NCI-H1048 (cell line): ENCODE measurements at places on chromosomes 5 and 9.

DNA sequence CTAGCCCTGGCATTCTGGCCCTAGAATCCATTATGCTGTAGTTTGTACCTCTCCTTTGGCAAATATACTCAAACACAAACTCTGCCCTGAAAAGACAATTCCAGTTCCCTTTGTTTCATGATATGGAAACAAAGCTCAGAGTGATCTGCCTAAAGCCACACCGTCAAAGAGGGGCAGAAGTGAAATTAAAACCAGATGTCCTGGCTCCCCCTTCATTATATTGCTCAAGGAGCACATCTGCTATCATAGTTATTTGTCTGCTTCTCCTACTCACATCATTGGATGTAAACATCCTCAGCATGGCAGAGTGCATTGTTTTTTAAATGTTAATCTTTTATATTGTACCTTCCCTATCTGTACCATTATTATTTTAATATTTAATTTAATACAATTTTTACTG, 266.7 kb upstream of the SMARCA2 start:
- no peak for DNase-seq

GRCh38 chr5:94240596-94240992, 377.8 kb downstream of the KIAA0825 start:
- no peak for DNase-seq

GRCh38 chr9:135030566-135031226, 56.8 kb upstream of the OLFM1 start:
- DNase-seq = no peak

DNA sequence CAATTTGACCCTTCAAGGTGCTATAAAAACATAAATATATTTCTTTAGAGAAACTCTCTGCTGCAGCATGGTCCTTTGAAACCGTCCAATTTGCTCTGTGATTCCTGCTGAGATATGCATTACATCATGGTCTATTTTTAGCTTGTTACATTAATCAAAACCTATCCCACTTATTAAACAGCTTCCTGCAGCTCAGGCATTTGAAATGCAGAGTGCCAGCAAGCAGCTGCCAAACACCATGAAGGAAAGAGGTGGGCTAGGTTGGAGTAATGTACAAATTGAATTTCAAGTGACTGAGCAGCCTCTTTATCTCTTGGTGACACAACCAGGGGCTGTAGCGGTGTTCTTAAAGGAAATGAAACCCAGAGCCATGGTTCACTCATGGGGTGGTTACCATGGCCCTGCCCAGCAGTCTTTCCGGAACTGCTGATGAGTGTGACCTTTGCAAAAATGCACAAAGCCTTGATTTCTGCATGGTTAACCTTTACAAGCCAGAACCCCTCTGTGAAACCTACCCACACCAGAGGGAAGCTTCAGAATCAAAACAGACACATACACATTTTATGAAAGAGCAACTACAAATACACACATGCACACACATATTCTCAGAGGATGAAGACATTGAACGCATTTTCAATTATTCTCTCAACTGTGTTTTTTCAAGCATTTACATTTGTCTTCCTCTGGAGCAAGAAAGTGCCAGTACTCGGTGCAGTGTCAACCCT, 155.8 kb upstream of the ZNF608 start:
- no peak for DNase-seq

DNA sequence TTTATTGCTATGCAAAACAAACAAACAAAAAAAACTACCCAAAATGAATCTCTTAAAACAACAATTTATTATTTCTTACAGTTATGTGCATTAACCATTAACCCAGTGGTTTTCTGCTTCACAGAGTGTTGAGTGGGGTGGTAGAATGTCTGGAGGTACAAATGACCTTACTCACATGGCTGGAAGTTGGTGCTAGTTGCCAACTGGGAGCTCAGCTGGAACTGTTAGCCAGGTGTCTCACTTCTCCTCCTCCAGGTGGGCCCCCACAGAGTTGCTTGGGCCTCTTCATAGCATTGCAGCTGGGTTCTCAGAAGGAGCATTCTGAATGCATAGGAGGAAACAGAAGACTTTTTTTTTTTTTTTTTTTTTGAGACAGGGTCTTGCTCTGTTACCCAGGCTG, 10.5 kb upstream of the B4GALT1 start:
- DNase-seq = no peak

DNA sequence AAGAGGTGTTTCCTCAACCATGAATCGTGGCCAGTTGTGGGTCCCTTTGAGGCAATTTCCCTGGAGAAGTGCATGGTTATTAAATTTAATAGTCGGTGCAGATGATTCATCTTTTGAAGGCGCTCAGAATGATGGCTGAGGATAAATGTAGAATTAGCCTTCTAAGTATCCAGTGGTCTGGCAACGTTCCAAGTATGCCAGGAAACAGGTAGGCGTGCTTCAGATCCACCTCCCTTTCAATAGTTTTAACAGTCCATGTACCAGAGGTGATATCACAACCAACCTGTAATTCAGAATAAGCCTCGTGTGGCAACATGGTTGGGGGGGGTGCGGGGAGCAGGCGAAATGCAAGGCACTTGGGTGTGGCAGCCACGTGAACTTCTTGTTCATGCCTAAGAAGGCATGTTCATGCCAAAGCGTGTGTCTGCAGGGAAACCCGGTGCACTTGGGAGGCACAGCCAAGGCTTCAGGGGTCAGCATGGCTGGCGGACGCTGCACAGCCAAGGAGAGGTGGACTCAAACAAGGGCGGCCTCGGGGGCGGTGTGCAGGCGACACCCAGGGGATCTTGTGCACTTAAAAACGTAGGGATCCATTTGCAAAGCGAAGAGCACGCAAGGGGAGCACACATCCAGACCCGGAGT, 5.2 kb upstream of the NKD2 start:
- peak; percentile 19 for DNase-seq

DNA sequence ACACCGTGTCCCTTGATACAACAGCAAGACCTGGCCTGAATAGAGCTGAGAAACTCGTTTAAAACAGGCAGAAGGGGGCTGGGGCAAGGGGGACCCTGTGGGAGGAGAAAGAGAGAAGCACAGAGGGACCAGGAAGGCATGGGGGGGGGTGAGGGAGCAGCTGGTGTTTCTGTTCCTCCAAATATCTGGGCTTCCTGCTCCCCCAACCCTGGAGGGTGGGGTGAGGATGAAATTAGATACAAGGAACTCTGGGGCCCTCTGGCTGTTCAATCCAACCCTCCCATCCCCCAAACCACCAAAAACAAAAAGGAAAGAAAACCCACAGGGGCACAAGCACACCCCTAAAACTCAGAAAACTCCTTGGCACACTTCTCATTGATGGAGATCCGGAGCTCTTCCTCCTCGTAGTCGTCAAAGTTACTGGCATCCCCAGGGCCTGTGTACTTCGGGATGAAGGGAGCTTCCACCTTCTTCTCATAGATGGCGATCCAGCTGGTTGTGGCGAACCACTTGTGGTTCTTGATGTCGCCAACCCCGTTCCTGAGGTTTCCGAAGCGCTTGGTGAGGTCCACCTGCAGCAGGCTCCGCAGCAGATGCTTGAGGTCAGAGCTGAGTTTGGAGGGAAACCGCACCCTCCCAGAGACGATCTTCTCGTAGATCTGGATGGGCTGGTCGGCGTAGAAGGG, 1.1 kb downstream of the PRKACG start:
- DNase-seq = no peak

DNA sequence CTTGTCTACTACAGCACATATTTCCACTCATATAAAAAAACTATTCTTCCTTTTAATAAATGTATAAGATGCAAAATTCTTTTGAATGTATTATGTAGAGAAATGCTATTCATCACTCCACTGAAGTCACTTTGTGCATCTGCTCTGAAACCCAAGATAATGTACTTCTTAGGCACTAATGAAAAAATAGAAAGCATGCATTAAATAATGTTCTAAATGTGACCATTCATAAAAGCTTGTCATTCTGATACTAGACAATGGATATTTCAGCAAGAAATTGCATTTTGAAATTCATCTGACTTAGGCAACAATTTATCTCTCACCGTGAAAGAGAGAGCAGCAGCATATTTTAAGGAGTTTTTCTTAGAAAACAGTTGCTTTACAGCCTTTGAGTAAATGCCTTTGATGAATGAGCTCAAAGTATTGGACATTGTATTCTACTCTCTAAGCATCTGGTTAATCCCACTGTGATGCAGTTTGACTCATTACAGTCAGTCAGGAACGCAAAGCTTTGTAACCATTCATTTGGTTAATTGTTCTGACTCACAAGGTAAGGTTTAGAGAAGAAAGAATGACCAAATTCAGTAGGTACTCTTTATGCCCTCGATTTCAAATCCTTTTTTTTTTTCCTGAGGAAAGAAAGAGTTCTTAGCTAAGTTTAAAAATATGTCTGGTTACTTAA, 2233.8 kb upstream of the C9orf72 start:
- DNase-seq = no peak

DNA sequence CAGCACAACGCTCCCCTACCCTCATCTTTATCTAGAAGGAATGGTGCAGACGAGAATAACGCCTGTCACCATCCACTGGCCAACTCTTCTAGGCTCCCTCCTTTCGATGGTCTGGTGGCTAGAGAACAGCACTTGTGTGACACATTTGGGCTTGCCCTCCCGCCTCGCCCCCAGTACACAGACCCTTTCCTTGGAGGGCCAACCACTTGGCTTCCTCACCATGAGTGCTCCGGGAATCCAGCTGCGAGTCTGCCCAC, 1.4 kb downstream of the GNAQ start:
- no peak for DNase-seq

DNA sequence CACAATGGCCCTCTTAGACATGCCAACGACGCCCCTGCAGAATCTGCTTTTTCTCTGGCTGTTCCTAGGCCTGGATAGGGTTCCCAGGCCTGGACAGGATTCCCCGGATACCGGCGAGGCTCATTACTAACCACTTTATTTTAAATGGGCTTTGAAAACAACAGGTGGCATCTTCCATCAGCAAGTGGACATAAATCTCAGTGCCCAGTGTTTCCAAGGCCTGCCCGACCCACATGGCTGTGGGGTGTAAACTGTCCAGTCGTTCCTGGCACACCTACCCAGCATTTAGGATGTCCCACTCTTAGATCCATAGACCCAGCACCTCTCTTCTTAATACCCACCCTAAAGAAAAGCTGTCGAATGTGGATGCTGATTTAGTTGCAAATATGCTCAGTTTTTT, 896 bp downstream of the CMBL start:
- no peak for DNase-seq

DNA sequence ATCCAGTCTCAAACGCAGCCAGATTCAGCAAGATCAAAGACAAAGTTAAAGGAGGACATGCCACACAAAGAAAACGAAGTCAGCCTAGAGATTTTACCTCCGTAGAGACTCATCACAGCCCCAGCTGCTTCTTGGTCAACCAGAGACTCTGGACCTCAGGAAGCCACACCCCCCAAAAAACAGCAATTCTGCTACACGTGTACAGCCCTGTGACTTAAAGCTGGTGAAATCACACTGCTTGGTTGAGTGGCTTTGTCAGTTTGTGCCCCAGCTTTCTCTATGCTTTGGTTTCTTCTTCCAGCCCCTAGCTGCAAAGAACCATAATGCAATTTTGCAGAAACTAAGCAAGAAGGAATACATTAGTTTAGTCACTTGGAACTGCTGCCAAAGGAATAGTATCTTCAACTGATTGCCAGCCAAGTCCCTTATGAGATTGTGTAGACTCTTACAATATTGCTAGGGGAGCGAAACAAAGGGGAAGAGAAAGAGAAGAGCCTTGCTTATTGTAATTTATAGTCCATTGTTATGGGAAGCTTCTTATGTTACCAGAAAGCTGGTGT, 158.8 kb upstream of the ZNF462 start:
- DNase-seq = no peak

- no peak for DNase-seq
Observed at GRCh38 chr5:176535101-176535663, 2.0 kb downstream of the RNF44 start.

- DNase-seq = no peak
Observed at GRCh38 chr5:107389130-107389774, 281.5 kb downstream of the EFNA5 start.

- no peak for DNase-seq
Observed at GRCh38 chr9:32398207-32398606, 13.8 kb downstream of the ACO1 start.

- DNase-seq = no peak
Observed at GRCh38 chr9:36597412-36598178, 24.9 kb downstream of the MELK start.

- no peak for DNase-seq
Observed at GRCh38 chr5:65876496-65876895, 49.9 kb upstream of the ERBIN start.

GRCh38 chr5:117743337-117743736, 1168.7 kb upstream of the SEMA6A start:
- no peak for DNase-seq

- DNase-seq = no peak
Observed at GRCh38 chr9:132670457-132671391, at the start of gene GTF3C4. GTF3C4 (plus strand) TSS chr9:132670464; CDS start chr9:132670599, 135 bp downstream.

- DNase-seq = no peak
Observed at GRCh38 chr9:86281593-86282076, 703 bp downstream of the ISCA1 start.

DNA sequence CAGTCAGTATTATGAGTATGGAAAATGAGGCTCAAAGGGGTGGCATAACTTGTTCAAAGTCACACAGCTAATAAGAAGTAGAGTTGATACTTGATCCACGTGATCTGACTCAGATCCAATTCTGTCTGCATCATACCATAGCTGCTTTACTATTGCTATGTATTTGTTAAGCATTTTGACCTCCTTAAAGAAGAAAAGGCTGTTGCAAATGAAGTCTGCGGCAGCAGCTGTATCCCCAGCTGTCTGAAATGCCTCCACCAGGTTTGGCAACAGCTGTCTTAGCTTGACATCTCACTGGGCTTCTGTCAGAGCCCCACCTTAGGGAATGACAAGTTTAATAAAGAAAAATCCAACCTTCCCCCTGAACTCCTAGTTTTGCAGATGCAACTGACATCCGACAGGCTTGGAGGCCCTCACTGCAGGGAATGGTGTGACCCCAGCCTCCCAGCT, 75.6 kb upstream of the SLC44A1 start:
- DNase-seq = no peak

- no peak for DNase-seq
Observed at GRCh38 chr9:123007269-123007668, 26.2 kb upstream of the GPR21 start.

- no peak for DNase-seq
Observed at GRCh38 chr9:116549786-116550660, 137.1 kb upstream of the TRIM32 start.

- DNase-seq = no peak
Observed at GRCh38 chr9:119053070-119053469, 316.2 kb downstream of the BRINP1 start.

DNA sequence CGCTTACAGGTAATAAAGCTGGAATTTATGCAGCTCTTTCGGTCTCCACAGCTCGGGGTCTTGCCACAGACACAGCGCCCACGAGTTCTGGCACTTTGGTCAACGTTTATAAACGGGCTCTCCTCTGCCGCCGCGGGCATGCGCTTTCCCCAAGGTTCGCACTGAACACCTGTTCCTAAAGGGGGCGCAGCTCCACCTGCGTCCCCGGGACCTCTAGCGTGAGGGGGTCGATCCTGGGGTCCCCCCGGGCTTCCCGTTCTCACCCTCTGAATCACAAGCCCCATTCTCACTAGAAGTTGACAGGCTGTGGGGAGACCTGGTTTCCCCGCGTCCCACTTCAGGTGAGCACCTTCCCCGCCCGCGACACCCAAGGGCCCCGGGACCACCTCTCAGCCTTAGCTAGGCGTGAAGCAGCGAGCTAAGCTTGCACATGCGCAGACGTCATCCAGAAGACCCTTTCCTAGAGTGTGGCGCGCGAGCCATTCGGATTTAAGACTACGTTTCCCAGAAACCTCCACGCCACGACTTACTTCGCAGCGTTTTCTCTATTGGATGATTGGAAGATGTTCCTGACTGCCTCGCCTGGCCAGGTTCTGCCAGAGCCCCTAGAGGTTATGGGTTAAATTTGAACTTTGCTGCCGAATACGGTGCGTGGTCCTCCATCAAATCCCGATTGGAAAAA, 21.3 kb upstream of the ZNF782 start:
- DNase-seq = peak; percentile 78

GRCh38 chr5:42951293-42951840, 88.8 kb downstream of the ANXA2R start:
- DNase-seq = no peak
